ENCODE measurements at places on chromosomes 12 and 14.

DNA sequence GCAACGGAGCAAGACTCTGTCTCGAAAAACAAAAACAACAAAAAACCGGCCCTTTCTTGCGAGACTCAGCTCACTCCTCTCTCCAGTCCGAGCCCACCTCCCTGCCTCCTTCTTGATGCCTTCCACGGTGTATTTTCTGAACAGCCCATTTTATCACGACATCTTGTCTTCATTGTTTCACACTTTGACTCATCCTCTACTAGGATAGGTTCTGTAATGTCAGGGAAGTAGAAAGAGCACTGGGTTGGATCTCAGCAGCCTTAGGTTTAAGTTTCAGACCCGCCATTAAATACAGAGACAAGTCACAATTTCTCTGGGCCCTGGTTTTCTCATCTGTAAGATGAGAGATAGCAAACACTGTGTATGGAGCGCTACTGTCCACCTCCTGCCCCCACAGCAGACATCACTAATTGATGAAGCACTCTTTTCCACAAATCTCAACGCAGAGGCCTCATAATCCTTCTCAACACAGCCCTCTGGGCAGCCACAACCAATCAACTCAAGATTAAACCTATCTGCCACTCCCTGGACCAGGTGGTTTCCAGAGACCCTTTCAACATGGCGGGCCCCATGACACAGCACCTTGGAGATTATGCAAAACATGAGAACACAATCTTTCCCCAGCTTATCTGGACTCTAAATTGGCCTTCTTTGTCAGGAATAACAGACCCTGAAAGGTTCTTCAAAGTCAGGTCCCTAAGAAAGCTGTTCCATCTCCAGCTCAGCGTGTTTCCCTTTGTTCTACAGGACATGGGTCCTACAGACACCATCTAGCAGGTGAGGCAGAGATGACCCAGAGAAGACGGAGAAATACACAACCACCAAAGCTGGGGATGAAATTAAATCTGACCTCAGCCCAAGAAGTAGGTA, 35.6 kb downstream of the CCDC88C start:
- DNase-seq = no peak

DNA sequence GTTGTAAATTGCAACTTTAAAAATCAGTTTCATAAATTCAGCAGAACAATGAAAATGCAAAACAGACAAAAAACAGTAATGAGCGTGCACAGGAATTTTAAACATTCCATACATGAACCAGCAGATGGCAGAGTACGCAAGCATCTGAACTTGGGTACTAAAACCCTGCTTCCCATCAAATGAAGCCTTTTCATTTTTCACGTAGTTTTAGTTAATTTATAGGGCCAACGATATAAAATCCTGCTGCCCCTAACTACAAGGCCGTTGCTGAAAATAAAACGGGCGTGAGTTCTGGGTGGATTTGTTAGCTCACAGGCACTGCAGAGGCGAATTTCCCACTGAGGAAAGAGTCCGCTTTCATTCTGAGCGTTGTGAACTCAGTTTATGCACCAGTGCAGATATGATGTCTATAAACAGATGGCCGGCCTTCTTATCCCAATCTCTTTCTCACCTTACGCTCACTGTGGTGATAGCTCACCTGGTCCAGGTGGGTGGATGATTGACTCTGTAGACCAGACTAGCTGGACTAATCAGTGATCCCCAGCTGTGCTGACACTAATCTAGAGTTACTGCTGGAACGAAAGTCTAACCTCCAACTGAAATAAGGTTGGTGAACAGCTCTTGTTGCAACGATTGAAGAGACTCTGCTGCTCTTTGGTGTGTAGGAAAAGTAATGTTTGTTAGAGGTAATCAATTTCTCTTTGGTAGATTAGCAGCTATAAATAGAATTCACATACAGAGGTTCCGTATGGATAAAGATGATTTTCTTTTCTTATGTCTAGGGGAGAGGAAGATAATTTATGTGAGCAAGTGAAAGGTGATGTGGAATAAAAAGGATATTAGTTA, 89.2 kb downstream of the PDZRN4 start:
- DNase-seq = peak; percentile 12

DNA sequence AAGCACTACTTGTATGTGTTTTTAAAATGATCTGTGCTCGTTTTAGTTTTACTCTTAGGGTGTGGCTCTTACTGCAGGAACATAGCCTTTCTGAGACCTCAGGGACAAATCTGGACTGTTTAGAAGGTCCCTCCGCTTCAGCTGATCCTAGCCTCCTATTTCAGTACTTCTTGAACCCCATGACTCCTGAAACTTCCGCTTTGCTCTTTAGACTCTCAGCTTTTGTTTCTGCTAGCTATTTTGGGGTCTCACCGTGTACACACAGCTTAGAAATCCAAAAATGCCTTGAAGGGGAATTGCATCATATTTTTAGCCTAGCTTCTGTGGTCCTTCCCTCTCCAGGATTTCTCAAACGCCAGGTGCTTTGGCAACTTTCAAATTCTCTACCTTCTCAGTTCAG, 8.3 kb downstream of the OR11G2 start:
- no peak for DNase-seq

- DNase-seq = no peak
Measured at GRCh38 chr12:93376436-93377251, 1.1 kb upstream of the NUDT4 start.

DNA sequence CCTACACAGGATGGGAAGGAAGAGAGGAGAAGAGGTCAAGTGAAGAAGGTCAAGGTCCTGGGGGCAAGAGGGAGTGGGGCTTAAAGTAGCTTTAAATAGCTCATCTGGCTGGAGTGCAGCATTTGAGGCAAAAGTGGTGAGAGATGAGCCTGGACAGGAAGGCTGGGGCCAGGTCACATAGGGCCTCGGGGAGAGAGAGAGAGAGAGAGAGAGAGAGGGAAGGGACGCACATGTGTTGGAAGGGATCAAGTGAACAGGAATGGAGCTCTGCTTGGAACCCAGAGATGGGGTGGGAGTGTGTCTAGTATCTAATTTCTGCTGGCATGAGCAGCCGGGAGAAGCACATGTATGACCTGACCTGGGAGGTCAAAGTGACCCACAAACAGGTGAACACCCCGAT, 407.5 kb downstream of the MED13L start:
- DNase-seq = no peak

DNA sequence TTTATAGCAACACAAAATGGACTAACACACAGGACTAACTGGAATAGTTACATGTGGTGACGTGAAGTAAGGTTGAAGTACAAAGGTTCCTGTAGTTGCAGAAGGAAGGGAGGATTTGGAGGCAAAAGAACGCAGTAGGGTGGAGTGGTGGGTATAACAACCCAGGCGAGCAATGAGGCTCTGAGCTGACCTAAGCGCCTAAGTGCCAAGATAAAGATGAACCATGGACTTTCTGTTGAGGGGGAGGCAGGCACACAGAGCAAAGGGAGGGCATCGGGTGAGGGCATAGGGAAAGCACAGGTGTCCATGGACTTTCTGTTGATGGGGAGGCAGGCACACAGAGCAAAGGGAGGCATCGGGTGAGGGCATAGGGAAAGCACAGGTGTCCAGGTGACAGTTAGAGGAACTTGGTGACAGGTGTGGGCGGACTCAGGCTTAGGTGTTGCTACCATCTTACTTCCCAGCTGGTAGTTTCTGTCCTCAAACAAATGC, 15.2 kb downstream of the SCNN1A start:
- no peak for DNase-seq

GRCh38 chr12:9342614-9343353, 134.6 kb upstream of the PZP start:
- DNase-seq = peak; percentile 6

GRCh38 chr12:71552728-71553501, 110.7 kb downstream of the ZFC3H1 start:
- no peak for DNase-seq

DNA sequence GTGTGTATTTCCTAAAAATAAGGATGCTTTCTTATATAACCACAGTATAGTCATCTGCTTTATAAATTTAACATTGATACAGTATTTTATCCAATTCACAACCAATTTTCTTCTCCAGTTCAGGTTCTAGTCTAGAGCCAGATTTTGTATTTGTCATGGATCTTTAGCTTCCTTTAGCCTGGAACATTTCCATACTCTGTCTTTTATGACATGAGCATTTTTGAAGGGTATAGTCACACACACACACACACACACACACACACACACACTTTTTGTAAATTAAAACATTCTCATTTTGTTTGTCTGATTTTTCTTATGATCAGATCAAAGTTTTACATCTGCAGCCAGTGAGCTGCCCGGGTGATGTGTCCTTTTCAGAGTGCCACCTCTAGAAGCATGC, 25.4 kb downstream of the CGRRF1 start:
- no peak for DNase-seq

DNA sequence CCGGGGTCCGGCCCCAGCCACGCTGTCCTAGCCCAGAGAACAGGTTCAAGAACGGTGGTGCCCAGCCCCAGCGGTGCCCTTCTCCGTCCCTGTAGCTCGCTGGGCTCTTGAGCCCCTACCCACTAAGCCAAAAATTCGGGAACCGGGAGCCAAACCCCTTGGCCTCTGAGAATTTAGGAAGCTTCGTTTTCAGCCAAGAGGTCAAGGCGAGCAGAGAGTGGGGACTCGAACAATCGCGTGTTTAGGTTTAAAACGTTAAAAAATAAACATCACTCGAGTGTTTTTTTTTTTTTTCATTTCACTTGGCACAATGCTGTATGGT, 6.2 kb downstream of the SIX1 start:
- no peak for DNase-seq

- DNase-seq = no peak
Measured at GRCh38 chr14:75752086-75752485, 91.0 kb downstream of the TTLL5 start.

GRCh38 chr14:33062881-33063280, 124.2 kb downstream of the NPAS3 start:
- DNase-seq = no peak

GRCh38 chr12:108965886-108966285, 55.0 kb downstream of the SVOP start:
- DNase-seq = no peak

GRCh38 chr14:71133296-71133695, 226.0 kb downstream of the PCNX1 start:
- DNase-seq = no peak

DNA sequence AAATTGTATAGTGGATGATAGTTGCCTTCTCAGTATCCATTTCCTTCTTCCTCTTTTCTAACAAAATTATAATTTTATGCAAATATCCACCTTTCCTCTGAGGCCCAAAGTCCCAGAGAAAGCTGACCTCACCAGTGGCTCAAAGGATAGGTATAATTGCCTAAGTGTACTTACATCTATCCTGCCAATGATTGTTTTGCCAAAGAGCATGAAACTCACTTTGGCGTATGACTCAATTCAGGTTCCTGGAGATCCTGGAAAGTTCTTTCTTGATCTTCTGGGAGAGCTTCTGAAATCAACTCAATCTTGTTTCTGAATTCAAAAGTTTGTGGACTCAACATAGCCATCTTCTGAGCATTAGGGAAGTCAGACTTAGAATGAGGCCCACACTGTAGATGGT, 10.5 kb upstream of the RBM25 start:
- no peak for DNase-seq

GRCh38 chr12:47017901-47018475, 61.4 kb upstream of the PCED1B start:
- DNase-seq = no peak

GRCh38 chr12:8664228-8664913, 1.7 kb upstream of the MFAP5 start:
- DNase-seq = no peak

DNA sequence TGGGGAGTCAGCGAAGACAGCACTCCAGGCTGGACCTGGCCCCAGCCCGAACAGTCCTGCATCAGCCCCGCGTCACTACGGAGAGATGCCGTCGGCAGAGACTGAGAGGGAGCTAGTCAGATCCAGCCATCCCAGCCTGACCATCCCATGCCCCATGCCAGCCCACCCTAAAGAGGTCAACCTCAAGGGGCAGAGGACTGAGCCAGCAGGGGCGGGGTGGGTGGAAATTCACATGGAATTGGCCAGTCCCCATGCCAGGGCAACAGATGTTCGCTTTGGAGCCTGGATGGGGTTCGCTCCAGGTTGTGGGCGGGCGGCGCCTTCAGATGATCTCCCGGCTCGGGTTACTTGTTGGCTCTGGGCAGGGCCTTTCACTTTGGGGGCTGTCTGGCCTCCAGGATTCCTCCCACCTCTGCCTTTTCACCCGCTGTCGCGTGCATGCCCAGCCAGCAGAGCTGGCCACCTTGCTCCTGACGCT, 154.3 kb downstream of the TSPAN9 start:
- peak; percentile 76 for DNase-seq

DNA sequence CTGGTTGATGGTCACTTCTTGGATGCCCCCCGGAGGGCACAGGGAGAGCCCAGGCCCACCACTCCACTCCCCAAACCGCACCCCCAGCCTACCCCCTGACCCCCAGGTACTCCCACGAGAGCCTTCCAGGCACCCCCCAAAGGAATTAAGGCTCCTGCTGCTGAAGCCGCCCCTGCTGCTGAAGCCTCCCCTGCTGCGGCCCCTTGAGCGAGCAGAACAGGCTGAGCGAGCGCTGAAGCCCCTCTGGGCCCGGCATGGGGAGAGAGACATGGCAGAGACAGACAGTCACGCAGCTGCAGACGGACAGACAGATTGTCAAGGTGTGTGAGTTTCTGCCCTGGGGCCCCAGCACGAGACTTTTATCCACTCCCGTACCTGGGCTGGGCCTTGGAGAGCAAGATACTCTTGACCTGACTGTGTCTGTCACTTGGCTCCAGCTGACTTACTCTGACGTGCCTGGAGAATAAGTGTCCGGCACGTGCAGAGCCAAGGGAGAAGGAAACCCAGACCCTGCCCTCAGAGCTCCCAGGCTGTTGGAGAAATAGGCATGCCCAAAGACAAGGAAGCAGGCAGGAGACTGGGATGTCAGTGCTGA, at the start of gene KRT78:
KRT78 (minus strand) TSS at position 334 of the 595 bp plus-strand sequence; CDS start at position 270, 64 bp downstream.
- no peak for DNase-seq
